ENCODE measurements at places on chromosomes 11 and 22.

- DNase-seq: no peak
Measured at GRCh38 chr11:45208135-45208534, 61.7 kb downstream of the PRDM11 start.

DNA sequence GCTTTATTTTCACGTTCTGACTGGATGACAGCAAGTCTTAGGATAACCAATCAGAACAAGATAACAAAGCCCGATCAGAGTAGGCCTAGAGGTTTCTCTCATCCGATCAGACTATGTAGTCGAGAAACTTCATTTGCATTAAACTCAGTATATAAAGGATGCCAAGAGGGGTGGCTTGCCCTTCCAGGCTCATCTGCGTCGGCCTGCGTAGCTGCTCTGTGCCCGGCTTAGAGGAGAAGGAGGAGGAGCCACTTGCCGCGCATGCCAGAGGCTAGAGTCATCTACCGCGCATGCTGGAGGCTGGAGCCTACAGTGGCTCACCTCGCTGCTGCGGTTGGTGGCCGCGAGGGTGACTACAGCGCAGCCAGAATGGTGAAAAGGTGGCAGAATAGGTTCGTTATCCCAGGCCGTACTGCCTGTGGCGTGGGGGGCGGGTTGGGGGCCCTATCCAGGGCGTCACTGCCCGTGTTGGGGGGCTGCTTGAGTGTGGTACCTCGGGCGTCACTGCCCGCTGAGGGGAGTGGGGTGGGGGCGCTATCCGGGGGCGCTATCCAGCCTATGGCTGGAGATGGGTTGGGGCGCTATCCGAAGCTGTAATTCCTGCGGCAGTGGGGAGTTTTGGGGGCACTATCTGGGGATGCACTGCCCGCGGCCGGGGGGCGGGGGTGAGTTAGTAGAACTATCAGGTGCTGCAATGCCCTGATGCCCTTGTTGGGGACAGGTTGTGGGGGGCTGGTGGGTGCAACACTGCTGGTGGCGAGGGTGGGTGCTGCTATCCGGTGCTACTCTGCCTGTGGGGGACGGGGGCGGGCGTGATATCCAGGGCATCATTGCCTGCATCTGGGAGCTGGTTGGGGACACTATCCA, at the start of gene RFPL2:
Gene RFPL2, minus strand, starts transcription at position 218 of the 867 bp plus-strand sequence. CDS start 2,622 bp downstream, outside the sequence.
- DNase-seq: no peak

- DNase-seq: no peak
Measured at GRCh38 chr11:120102864-120103122, 35.1 kb downstream of the TRIM29 start.

GRCh38 chr11:103480421-103480820, 371.2 kb downstream of the DYNC2H1 start:
- DNase-seq: no peak

DNA sequence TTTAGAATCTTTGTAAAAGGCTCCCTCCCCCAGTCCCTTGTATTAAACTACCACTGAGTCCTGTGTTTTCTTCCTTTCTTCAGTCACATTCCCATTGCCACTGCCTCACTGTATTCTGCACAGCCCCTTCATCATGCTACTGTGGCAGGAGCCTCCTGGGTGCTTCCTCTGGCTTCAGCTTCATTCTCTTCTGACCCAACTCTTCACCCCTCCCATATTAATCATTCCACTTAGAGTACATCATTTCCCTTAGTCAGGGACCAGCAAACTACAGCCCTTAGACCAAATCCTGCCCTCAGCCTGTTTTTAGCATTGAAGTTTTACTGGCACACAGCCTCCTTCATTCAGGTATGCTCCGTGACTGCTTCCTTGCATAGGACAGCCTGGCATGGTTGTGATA, 127.7 kb upstream of the MTNR1B start:
- DNase-seq: no peak

- no peak for DNase-seq
Measured at GRCh38 chr11:27933992-27934829, 173.7 kb downstream of the KIF18A start.

DNA sequence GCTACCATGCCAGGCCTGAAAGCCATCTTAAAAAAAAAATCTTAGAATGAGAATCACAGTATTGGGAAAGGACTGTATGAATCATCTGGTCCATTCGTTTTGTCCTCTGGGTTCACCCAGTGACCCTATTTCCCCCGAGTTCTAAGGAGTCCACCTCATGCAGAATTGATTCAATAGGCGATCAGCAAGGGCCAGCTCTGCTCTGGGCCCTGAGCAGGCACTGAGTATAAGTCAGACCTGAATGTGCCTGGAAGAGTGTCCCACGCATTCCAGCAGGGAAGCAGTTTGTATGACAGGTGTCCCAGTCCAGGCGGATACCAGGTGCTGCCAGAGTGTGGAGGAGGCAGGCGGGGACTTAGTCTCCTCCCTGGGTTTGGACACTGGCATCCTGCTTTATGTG, 883 bp upstream of the HMOX1 start:
- no peak for DNase-seq

All from sciatic nerve (tissue), 2 donors.